Ecto neural progenitor cell (in vitro differentiated cells): ENCODE measurements at places on chromosomes 1 and 21.

- DNase-seq, result no peak
Measured at GRCh38 chr1:53286955-53287354, 40.9 kb downstream of the LRP8 start.

- no peak for DNase-seq
Measured at GRCh38 chr1:94719926-94720793, 100.0 kb upstream of the SLC44A3 start.

DNA sequence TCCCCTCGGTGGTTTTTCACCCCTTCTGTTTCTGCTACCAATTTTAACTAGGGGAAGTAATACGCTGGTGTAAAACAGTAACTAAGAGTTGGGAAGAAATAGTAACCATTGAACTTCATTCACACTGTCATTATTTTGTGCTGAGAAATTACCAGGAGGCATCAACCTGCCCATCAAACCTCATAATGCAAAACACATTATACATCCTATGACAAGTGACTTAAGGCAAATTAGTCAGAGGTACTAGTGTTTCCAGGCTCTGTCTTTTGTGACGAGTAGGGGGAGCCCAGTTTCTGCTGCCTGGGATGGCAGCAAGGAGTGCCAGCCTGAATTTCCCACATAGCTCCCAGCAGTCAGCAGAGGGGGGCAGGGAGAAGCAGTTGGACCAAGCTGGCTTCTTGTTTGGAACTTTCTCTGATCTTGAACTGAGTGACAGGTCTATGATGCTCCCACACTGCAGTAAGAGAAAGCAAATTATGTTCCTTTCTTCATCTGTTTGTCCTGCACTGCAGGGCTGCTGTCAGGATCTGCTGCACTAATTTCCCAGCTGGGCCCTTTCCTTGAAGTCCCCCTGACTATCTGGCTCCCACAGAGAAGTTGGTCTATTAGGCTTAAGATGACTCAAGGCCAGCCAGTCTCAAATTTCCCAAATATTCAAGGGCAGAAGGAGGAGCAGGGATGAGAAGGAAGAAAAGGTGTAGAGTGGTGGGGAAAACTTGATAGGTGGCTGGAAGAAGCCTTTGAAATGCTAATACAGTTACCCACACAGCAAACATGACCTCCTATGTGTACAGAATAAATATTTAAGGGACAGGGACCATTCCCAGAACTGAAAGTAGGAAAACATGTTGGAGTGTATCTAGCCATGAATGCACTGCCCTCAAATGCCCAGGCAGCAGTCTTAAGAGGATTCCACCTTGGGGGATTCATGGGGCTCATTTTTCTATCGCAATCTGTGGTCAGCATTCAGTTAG, 322.8 kb downstream of the SEC16B start:
- DNase-seq, result no peak

GRCh38 chr1:203264052-203264501, 34.6 kb upstream of the CHIT1 start:
- DNase-seq, result no peak
